Fibroblast of mammary gland (primary cell): ENCODE measurements at places on chromosomes 12 and 14.
A peak's percentile ranks its signal among the peaks of the same experiment; 100 is the strongest.

- DNase-seq = peak; percentile 52
Measured at GRCh38 chr12:119780786-119781434, 96.2 kb downstream of the CIT start.

DNA sequence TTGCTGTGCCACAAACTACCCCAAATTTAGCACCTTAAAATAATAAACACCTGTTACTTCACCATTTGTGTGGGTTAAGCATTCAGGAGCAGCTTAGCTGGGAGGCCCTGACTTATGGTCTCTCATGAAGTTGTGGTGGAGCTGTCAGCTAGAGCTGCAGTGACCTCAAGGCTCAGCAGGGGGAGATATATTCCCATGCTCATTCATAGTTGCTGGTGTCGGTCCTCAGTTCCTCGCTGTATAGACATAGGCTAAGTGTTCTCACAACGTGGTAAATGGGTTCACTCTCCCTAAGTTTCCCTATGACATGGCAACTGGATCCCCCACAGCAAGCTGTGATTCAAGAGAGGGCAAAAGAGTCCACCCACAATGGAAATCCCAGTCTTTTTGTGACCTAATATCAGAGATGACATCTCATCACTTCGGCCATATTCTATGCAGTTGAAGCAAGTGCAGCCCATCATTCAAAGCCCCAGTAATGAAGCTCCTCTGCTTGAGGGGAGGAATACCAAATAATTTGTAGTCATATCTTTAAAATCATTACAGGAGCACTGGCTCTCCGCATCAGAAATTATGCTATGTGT lies 41.1 kb downstream of the PRB3 start:
- peak; percentile 31 for DNase-seq

- no peak for DNase-seq
Measured at GRCh38 chr12:3973269-3973884, 100.2 kb upstream of the PARP11 start.

GRCh38 chr14:103451401-103451800 lies 66.2 kb downstream of the MARK3 start:
- DNase-seq = no peak

GRCh38 chr12:79454338-79454843 lies 236.4 kb downstream of the PAWR start:
- peak; percentile 69 for DNase-seq
